ENCODE measurements at places on chromosomes 4 and X.

GRCh38 chr4:54723820-54724219 lies 66.1 kb downstream of the KIT start:
- no peak for DNase-seq

- no peak for DNase-seq
Measured at GRCh38 chr4:56099378-56099786, 150.6 kb downstream of the CEP135 start.

GRCh38 chr4:17721496-17722355 lies 59.7 kb downstream of the FAM184B start:
- DNase-seq: no peak

DNA sequence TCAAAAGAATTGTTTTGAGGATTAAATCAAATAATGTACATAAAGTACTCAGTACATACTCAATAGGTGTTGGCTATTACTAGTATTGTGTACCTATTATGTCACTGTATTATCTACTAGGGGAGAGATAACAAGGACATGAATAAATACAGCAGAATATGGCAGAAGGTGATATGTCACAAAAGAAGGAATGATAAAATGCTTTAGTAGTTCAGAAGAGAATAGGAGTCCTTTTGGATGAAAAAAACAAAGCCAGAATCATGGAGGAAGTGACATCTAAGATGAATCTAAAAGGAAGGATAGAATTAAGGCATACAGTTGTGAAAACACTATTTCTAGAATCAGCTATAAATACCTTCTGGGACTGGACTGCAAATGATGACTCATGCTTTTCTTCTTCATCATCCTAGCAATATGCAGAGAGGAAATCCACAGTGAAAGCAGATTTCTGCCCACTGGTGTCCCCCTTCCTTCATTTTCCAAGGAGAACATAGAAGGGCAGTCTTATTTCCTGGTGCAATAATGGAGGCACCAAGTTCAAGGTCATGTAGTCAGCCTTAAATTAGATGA lies 98.7 kb downstream of the GLUD2 start:
- no peak for DNase-seq

DNA sequence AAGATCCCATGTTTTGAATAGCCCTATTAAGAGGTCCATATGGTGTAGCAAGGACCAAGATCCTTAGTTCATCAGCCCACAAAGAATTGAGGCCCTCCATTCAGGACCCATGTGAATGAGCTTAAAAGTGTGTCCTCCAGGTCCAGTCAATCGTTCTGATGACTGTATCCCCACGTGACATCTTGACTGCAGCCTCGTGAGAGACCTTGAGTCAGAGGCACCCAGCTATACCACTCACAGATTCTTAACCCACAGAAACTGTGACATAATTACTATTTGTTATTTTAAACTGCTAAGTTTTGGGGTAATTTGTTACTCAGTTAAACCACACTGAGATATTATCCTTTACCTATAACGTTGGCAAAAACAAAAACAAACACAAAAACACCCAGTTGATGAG lies 62.4 kb downstream of the ZNF182 start:
- no peak for DNase-seq

GRCh38 chr4:102612824-102613366 lies 111.7 kb downstream of the NFKB1 start:
- no peak for DNase-seq

GRCh38 chrX:154012336-154012991 lies 7.2 kb downstream of the IRAK1 start:
- DNase-seq: no peak

DNA sequence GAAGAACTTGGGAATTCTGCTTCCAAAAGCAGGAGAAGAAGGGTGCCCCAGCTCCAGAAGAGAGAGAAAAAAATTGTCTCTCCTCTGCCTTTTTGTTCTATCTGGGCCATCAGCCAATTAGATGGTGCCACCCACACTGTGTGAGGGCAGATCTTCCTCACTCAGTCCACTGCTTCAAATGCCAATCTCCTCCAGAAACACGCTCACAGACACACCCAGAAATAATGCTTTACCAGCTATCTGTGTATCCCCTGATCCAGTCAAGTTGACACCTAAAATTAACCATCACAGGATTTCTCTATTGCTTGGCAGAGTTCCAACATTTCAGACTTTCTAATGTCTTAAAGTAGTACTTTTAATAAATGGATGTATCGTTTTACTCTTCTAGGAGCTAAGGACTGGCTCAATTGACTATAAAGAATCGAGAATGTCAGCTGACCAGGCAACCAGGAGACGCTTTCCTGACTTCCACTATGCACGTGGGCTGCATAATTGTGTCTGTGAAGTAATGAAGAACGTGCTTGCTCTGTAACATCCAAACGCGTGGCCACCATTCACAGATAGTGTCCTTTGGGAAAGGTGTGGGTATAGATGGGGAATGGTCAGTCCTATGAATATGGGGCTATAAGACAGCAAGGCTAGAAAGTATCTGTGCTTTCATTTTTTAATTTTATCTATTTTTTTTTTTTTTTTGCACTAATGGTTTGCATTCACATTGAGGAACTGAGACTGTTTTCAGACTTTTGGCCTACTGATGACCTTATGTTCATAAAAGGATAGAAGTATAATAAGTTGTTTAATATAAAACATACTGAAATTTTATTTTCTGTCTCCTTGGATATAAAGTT lies 9.9 kb upstream of the SMIM20 start:
- no peak for DNase-seq

DNA sequence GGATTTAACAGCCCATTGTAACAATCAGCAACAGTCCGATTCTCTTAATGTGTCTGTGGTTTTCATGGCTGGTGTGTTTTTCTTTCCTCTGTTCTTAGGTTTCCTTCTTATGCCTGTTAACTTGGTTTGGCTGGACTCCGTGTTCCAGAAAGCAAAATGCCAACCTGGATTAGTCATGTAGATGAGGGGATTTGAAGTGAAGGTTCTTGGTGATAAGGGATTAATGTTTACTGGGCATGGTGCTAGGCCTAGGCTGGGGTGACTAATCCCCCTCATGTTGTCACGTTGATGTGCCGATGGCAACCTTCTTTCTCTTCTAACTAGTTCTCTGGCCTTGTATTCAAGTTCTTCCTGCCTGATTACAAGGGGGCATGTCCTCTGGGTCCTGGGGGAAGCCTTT lies 85.9 kb downstream of the REPS2 start:
- no peak for DNase-seq

DNA sequence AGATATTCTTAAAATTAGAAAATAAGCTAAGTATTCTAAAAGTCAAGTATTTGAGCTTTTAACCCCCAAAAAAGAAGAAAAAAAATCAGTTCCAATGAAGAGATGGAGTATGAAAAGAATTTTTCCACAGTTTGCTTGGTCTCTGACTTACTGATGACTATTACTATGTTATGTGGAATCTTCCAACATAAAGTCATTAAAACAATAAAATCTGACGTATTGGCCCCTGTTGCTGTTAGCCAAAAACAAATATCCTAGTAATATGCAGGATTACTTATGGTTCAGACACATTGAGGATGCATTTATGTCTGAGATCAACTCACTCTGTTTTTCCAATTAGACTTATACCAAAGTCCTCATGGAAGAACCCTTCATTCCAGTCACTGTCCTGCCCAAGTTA lies 517.2 kb upstream of the ADGRL3 start:
- DNase-seq: no peak

DNA sequence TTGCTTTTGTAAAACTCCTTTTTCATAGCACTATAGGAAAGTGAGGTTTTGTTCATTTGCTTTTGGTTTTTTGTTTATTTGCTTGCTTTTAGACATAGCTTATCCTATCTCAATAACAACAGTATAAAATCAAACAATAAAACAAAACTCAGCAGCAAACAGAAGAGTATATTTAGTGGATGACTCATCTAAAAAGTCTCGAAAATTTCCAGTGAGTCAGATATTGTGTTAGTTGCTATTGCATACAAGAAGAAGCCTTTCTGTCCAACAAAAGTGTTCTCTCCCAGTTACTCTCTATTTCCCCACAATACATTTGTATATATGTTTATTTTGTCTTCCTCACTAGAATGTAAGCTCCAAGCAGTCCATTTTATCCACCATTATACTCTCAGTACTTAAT lies 36.0 kb upstream of the NPNT start:
- no peak for DNase-seq

GRCh38 chr4:15936495-15936894 lies 2.0 kb downstream of the FGFBP1 start:
- DNase-seq: no peak

GRCh38 chrX:44494357-44494756 lies 48.3 kb downstream of the FUNDC1 start:
- DNase-seq: no peak

- DNase-seq: no peak
Measured at GRCh38 chr4:155005395-155006090, 202.9 kb upstream of the NPY2R start.

DNA sequence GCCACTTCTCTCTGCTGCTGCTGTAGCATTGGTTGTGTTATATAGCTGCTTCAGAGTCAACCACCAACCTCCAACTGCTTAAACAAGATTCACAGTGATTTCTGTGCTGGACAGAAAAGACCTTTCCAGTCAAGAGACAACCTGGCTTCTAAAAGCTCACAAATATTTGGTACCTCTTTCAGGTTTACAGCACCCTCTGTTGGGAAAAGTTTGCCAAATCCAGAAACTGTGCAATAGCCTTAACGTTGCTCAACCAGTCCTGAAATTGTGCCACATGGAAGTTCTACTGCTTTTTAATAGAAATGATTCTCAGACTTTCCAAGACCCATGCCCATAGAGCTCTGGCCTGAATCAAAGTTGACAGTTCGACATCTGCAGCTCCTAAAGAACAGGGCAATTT lies 842.1 kb upstream of the HTR2C start:
- DNase-seq: no peak

DNA sequence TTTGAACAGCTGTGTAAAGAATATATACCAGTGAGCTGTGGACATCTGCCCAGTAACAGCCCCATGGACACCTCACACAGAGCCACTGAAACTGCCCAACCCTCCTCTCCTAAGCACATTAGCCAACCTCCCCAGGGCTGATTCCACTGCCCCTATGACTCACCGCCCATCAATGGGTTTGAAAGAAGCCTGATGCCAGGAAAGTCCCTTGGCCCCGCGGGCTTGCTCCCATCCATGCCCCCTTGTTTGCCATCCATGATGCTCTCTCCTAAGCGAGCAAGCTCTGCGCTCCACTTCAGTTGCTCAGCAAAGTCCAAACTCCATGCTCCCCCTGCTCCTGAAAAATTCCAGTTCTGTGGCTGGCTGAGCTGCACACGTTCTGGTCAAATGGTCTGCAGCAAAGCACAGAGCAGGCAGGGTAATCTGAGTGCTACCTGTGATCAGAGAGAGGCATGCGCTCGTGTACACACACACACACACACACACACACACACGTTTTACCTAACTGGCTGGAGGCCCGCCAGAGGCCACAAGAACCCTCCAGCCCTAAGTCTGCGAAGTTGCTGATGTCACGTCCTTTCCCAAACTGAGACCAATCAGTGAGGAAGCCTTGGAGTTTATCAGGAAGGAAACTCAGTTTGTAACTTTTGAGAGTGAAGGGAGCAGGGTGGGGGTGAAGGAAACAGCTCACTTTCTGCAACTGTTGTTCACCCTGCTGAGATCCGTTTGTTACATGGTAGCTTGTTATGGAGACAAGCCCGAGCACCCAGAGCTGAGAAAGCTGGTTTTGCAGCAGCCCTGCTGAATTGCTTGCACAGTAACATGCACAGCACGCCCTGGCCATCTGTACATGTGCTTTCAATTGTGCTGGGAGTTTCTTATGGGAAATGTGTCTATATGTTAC lies at the start of gene ASB9:
ASB9 (minus strand) TSS at position 466 of the 904 bp plus-strand sequence; CDS start at position 257, 209 bp downstream.
- DNase-seq: no peak

GRCh38 chr4:143196323-143196722 lies 11.6 kb downstream of the USP38 start:
- DNase-seq: no peak

GRCh38 chrX:45718676-45719075 lies 518.0 kb upstream of the DIPK2B start:
- no peak for DNase-seq

DNA sequence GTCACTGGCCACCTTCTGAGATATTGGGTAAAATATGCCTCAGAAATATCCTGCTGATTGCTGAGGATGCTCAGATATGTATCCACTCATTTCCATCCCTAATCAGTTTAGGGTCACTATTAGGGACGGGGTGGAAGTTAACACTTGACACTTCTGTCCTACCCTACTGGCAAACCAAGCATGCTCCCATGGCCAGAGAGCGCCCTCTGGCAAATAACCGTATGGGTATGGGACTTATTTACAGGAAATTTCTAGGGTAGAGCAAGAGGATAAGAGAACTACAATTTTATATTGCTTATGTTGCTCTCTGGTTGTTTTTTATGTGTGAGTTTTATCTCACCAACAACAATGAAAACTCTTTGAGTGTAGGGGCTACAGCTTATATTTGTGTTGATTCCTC lies 86.8 kb upstream of the TSPAN7 start:
- no peak for DNase-seq

DNA sequence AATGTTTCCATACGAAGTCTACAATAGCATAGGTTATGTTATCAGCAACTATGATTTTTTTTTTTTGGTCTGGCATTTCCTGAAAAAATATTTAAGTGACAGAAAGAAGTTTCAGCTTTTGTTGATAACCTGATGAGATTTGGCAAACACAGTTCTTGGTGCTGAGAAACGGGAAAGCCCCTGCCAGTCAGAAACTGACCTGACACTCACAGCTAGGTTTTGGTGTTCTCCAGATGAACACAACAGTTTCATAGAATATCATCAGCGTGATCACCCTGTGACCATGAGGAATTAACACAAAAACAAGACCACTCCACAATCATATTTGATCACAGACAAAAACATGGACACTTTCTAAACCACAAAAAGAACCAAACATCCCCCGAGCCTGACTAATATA lies 152.5 kb upstream of the DCAF8L1 start:
- no peak for DNase-seq

DNA sequence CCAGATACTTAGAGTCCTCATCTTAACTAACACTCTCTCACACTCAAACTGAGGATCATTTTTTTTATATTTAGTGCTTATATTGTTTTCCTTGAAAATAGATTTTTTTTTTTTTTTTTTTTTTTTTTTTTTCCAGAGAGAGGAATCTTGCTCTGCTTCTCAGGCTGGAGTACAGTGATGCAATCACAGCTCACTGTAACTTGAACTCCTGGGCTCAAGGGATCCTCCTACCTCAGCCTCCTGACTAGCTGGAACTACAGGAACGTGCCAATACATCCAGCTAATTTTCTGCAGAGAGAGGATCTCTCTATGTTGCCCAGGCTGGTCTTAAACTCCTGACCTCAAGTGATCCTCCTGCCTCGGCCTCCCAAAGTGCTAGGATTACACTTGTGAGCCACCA lies 650.3 kb upstream of the ATOH1 start:
- no peak for DNase-seq

- DNase-seq: no peak
Measured at GRCh38 chr4:156137679-156138473, 184.2 kb upstream of the CTSO start.

DNA sequence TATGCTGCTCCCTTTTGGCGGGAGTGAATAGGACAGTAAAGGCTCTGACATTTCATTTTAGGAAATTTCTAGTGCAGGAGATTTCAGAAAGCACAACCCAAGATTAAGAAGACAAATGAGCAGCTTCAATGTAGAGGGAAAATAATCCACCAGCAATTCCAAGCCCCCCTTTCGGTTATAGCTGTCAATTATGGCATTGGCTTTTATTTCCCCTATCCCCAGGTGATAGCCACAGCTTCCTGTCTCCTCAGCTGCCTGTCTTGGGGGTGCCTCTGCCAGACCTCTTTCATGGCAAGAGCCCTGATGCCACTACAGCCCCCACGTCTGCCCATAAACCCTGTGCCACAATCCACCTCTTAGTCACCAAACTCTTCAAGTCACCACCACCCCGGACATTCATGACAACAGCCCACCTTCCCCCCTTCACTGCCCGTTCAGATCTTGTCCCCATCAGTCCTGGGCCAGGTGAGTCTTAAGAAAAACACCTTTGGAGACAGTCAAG lies 48.4 kb upstream of the CLNK start:
- no peak for DNase-seq
